ENCODE measurements at places on chromosomes 7 and 10.

GRCh38 chr7:144834641-144835144 is 1.2 kb downstream of the TPK1 start:
- DNase-seq = no peak

- no peak for DNase-seq
Observed at GRCh38 chr10:79559726-79560125, 481 bp downstream of the SFTPA2 start.

- DNase-seq = no peak
Observed at GRCh38 chr7:94874036-94874785, 33.2 kb upstream of the PPP1R9A start.

DNA sequence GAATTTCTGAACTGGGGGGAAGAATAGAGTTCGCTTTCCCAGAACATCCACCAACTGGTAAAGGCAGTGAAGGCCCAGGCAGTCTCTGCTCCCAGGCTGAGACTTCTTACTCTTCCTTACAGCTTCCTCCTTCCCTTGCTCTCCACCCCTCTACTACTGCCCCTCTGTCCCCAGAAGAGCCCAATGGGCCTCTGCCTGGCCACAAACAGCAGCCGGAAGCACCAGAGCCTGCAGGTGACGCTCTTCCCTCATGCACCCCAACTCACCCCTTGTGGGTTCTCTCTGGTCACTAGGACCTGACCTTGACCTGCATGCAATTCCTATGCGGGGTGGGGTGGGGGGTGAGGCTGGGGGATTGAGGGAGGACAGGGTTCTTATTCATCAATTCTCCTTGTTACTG is 16.5 kb downstream of the FAM131B start:
- no peak for DNase-seq

GRCh38 chr7:46990761-46991160 is 591.1 kb downstream of the TNS3 start:
- no peak for DNase-seq

- DNase-seq = no peak
Observed at GRCh38 chr10:130236711-130237110, 100.5 kb downstream of the GLRX3 start.

GRCh38 chr7:46247664-46248063 is 326.6 kb upstream of the IGFBP3 start:
- DNase-seq = no peak

GRCh38 chr7:137282043-137282442 is 61.5 kb downstream of the PTN start:
- DNase-seq = no peak

GRCh38 chr7:159015454-159016410 is 128.9 kb downstream of the VIPR2 start:
- DNase-seq = no peak

GRCh38 chr10:3773460-3774017 is 11.5 kb downstream of the KLF6 start:
- no peak for DNase-seq

DNA sequence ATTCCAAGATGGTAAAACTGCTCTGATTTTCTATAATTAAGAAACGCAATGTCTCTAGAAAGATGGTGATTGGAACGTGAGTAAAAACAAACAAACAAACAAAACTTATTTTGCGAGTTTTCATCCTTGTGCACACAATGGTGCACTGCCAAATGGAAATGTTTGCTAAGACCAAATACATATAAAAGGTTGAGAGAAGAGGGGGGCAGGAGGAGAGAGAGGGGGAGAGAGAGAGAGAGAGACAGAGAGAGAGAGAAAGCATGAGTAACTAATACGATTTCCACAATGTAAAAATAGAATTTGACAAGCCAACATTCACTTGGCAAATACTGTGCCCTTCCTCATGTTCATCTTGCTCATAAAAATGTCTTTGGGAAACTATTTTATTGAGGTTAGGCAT is 375.4 kb downstream of the CNTNAP2 start:
- DNase-seq = no peak

GRCh38 chr10:110613341-110613995 is 30.7 kb upstream of the RBM20 start:
- DNase-seq = no peak

- DNase-seq = no peak
Observed at GRCh38 chr10:42952349-42952748, 124.5 kb upstream of the RET start.

DNA sequence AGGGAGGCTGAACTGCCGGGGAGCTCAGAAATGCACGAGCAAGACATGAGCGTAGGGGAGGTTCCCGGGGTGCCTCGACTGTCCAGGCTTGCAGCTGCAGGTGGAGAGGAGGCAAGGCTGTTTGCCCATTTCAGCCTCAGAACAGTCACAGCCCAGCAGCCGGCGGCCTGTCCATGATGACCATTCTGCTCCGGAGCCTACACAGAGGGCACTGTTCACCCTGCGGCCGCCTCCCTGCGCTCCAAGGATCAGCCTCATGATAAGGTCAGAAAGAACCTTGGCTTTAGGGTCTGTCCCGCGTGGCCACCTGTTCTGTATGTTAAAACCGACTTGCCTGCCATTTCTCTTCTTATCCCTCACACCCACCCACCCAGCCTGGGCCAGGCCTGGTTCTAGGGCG is 21.9 kb upstream of the CFAP46 start:
- DNase-seq = no peak

GRCh38 chr7:151694828-151695580 is 175.3 kb upstream of the RHEB start:
- DNase-seq = no peak

GRCh38 chr10:108388706-108389105 is 1224.2 kb upstream of the SORCS1 start:
- no peak for DNase-seq

DNA sequence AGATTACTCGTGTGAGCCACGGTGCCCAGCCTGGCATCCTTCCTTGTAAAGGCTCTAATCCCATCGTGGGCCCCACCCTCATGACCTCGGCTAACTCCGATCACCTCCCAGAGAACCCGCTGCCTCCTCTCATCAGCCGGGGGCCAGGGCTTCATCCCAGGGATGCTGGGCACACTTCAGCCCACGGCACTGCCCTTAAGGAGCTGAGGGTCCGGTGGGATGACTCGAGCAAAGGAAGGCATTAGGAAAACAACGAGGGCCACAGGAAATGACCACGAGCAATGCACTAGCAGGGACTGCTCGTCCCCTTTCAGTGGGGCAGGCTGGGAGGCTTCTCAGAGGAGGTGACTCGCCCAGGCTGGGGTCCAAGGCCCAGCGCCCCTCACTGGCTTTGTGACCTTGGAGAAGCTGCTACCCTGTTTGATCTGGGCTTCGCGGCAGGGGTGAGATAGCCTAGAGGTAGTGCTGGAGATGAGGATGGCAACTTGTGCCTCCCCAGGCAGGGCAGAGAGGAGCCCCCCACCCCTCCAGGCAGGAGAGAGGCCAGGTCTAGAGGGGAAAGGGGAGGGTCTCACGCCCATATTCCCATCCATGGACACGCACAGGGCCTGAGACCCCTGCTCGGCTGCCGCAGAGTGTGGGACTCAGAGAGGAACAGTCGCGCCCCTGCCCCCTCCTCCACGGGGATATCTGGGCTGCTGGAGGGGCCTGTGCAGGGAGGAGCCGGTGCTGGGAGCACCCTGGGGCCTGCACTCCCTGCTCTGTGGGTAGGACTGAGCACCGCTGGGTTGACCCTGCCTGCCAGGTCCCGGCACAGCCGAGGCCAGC is 26.8 kb downstream of the ELFN1 start:
- DNase-seq = no peak

DNA sequence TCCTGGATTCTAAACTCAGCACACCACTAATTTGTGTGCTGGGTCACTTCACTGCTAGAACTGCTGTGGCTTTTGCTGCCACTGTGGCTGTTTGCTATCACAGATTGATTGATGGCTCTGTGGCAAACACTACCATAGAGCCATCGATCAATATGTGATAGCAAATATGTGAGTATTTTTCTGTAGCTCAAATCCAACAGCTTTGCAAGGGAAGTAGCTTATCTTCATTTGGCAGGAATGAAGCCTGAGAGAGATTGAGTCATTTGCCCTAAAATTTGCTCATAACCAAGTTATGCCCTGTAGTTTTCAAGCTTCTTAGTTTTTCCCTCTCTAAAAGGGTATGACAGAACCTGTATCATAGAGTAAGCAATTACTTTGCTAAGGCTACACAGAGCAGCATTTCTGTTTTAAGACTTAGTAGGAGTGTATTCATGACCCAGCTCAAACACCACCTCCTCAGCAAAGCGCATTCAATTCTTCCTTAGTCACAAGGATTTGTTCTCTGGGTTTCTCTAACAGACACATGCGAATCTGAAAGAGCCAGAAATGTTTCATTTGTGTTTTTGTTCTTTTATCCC is 43.1 kb downstream of the MINPP1 start:
- DNase-seq = no peak

DNA sequence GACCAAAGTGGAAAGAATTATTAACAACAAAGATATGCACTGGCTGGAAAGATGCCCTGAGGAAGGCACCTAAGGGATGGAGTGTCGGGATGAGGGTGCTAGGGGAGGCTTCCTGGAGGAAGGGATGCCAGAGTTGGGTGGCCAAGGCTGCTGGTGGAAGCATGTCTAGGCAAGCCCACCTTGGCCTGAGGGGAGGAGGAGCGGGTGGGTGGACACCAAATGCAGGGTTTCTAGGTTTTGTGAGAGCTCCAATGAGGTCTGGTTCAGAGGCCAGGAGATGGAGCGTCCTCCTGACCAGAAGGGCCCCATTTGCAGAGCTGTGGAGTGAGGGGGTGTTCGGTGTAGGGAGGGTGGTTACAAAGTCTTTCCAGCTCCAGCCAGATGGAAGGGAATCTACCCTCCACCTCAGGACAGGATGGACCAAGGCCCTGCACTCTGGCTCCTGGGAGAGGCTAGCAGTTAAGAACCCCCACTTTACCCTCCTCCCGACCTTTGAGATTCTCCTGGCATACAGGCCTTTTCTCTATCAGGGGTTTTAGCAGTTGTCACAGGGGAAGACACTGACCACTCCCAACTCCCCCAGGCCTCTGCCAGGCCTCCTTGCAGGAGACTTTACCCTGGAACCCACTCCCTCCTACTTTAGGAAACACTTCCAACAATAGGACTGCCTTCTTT is 3.0 kb upstream of the DDIT4 start:
- DNase-seq = no peak

DNA sequence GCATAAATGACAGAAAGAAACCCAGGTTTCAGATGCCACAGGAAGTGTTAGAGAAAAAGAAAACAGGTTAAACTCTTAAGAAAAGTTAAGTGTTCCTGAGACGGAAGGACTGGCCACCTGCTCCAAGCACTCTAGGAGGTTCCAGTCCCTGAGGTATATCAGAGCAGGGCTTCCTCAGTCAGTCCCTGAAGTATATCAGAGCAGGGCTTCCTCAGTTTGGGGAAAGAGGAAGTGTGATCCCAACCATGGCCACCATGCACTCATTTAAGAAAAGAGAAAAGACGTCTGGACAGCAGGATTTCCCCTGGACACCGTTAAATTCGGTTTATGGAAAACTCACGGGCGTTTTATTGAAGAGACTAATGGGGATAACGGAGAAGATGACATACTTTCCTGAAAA is 133.4 kb upstream of the PFKP start:
- no peak for DNase-seq

DNA sequence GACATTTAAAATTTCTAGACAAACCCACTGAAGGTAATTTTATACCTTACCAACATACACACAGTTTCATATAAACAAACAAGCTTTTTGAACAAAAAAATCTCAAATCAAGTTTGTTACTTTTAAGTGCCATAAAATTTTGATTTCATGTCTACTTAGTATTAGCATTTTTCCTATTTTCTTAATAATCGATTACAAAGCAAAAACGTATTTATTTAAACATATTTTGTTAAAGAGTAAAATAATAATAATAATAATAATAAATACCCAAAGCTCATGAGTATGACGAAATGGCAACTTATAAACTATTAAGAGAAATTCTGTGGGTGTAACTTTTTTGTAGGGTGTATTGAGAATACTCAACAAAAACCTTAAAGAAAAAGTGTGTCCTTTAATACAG is 177.6 kb downstream of the GALNT11 start:
- DNase-seq = no peak

Measured in stimulated activated CD8-positive, alpha-beta memory T cell treated with anti-CD3 and anti-CD28 coated beads, Interleukin-15, amount 100 ng/mL, for 1 hour (primary cell).